ENCODE measurements at places on chromosomes 7 and 10.
A peak's percentile ranks its signal among the peaks of the same experiment; 100 is the strongest.

GRCh38 chr7:106844279-106844997, 20.6 kb upstream of the PIK3CG start:
- H3K4me3 ChIP-seq = no peak overlapping the region
- DNase-seq = no peak
- H3K27me3 ChIP-seq = no peaks in the 10 kb centered on the region
- H3K27ac ChIP-seq = no peak overlapping the region
- H3K4me1 ChIP-seq = no peaks in the 10 kb centered on the region

DNA sequence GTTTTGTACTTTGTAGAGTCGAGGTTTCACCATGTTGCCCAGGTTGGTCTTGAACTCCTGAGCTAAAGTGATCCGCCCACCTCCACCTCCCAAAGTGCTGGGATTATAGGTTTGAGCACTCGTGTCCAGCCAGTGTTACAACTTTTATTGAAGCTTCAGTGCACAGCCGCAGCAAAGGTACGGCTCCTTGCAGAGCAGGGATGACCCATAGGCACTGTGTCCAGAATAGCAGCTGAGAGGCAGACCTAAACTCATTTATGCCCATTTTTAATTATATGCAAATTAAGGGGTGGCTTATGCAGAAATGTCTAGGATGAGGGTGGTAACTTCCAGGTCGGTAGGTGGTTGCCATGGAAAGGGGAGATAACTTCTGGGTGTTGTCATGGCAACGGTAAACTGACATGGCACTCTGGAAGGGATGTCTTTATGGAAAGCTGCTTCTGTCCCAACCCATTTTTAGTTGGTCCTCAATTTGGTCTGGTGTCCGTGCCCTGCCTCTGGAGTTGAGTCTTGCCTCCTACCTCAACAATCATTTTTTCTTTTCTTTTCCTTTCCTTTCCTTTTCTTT, 22.7 kb downstream of the NYAP1 start:
- DNase-seq = peak; percentile 55
- H3K36me3 ChIP-seq = no peaks in the 10 kb centered on the region
- no peaks in the 10 kb centered on the region for H3K27me3 ChIP-seq

DNA sequence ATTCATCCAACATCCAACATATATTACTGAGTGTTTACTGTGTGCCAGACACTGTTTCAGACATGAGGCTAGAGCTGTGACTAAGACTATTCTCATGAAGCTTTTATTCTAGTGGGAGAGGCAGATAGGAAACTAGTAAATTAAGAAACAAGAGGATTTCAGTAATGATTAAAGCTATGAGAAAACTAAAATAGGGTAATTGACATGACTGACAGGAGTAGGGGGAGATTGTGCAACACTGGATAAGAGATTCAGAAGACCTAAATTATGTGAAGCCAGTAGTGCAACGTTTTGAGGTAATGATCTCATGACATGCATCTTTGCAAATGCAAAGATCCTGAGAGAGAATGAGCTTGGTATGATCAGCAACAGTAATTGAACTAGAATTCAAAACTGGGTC, 48.6 kb upstream of the MKLN1 start:
- DNase-seq = no peak
- H3K36me3 ChIP-seq = no peaks in the 10 kb centered on the region
- H3K27ac ChIP-seq = no peak overlapping the region
- no peaks in the 10 kb centered on the region for H3K4me1 ChIP-seq

- no peak overlapping the region for H3K4me3 ChIP-seq
- DNase-seq = no peak
- H3K27ac ChIP-seq = no peak overlapping the region
- H3K4me1 ChIP-seq = no peaks in the 10 kb centered on the region
Observed at GRCh38 chr10:87976101-87976743, 112.8 kb downstream of the PTEN start.

GRCh38 chr7:99767662-99768061, 16.3 kb downstream of the CYP3A4 start:
- no peak overlapping the region for H3K4me3 ChIP-seq
- H3K36me3 ChIP-seq = no peaks in the 10 kb centered on the region
- H3K27me3 ChIP-seq = no peaks in the 10 kb centered on the region
- H3K27ac ChIP-seq = no peak overlapping the region
- DNase-seq = no peak
- H3K4me1 ChIP-seq = no peaks in the 10 kb centered on the region

- no peak for DNase-seq
- peaks cover 2% of the 10 kb centered on the region for H3K36me3 ChIP-seq
- H3K4me1 ChIP-seq = peaks cover 18% of the 10 kb centered on the region
- H3K4me3 ChIP-seq = no peak overlapping the region
- no peaks in the 10 kb centered on the region for H3K27me3 ChIP-seq
- no peak overlapping the region for H3K27ac ChIP-seq
Observed at GRCh38 chr10:15780353-15781135, 60.8 kb upstream of the ITGA8 start.

- H3K4me1 ChIP-seq = peaks cover 5% of the 10 kb centered on the region
- peak; percentile 78 for DNase-seq
- H3K27ac ChIP-seq = peak within 1 kb of the TSS; percentile 31
- peak within 1 kb of the TSS; percentile 77 for H3K4me3 ChIP-seq
- no peaks in the 10 kb centered on the region for H3K36me3 ChIP-seq
- H3K27me3 ChIP-seq = no peaks in the 10 kb centered on the region
Observed at GRCh38 chr7:101362334-101363195, at the start of gene COL26A1. Gene COL26A1, plus strand, starts transcription at chr7:101362875. Its CDS starts 158 bp downstream, at chr7:101363033.

DNA sequence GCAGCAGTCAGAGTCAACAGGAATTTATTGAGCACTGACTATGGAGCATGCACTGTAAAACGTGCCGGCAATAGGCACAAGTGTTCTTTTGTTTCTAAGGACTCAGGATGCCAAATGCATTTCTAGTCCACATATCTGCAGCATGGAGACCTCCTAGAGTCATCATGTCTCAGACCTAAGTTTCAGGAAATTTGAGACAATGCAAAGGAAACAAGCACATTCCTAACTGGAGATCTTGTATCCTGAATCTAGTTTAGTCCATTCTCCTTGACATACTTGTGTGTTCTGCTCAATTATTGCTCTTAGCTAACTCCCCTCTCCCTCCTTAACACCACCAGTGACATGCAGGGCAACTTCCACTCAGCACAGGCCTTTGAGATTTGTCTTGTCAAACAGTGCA, 173.2 kb downstream of the ZNF438 start:
- H3K27ac ChIP-seq = no peak overlapping the region
- no peak for DNase-seq
